ENCODE measurements at places on chromosomes 1 and 21. TPM values are rescaled to one million over a fixed set of nuclear protein-coding genes. Genes with fewer than 3 reads are reported as not detected.

GRCh38 chr21:28738882-28739281 lies 253.8 kb downstream of the LTN1 start:
- DNase-seq = no peak

GRCh38 chr1:226003502-226004170 lies 4.5 kb upstream of the SDE2 start:
- no peak for DNase-seq

- DNase-seq = peak; percentile 93
Observed at GRCh38 chr1:59574085-59574484, 240.7 kb upstream of the HOOK1 start.

RCC2 gene
- total RNA-seq = 61.9 TPM

RNF186 gene
- not detected for total RNA-seq

GRCh38 chr1:183285746-183286145 lies 99.7 kb downstream of the LAMC2 start:
- peak; percentile 36 for DNase-seq
